Type B pancreatic cell (in vitro differentiated cells): ENCODE measurements at places on chromosomes 7 and 10.

DNA sequence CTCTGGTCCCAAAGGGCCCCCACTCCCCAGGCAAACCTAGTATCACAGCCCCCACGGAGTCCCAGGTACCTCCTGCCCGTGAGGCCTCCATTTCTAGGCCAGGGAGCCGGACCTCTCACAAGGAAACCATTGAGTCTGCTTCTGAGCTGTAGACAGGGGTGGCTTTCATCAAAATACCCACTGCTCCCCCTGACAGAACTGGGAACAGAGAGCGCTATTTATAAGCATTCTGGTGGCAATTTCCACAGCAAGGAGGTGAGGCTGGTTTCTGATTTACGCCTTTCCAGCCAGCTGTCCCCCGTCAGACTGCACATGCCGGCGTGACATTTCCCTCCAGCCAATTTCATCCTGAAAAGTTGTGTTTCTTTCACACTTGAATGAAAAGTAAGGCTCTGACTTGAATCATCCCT lies 407.5 kb upstream of the PRKCQ start:
- DNase-seq = no peak

DNA sequence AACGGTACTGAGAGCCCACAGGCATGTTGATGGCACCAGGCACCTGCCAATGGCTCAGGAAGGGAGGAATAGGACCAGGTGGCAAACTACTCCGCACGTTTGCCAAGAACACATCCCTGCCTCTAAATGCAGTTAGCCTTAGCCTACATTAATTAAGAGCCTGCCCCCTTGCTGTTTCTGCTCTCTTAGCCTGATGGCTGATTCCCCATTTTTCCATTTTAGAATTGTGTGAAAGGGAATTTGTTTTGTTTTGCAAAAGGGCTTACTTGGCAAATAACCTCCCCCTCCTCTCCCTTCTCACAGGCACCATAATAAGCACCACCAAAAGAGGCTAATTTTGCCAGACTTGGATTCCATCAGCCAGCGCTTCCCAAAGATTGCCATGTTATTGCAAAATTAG lies 1203.2 kb downstream of the SORCS3 start:
- DNase-seq = no peak

DNA sequence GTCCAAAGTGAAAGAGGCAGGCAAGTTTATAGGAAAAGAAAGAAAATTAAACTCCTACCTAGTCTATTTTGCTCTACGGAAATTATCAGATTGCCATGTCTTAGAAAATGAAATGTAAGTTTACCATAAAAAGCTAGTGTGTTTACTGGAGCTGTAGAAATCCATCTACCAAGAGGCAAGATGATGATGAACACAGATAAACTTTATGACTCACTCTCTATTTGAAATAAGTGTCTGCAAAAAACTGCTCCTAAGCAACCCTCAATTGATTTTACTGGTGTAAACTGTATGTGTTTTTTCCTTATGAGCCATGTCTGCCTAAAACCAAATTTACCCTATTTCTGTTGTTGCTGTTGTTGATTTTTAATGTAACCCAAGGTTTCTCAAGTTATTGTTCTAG lies 73.8 kb upstream of the TMEM106B start:
- no peak for DNase-seq

- no peak for DNase-seq
Observed at GRCh38 chr10:3760083-3760482, 24.9 kb downstream of the KLF6 start.
